ENCODE measurements at places on chromosomes 5 and 9.

DNA sequence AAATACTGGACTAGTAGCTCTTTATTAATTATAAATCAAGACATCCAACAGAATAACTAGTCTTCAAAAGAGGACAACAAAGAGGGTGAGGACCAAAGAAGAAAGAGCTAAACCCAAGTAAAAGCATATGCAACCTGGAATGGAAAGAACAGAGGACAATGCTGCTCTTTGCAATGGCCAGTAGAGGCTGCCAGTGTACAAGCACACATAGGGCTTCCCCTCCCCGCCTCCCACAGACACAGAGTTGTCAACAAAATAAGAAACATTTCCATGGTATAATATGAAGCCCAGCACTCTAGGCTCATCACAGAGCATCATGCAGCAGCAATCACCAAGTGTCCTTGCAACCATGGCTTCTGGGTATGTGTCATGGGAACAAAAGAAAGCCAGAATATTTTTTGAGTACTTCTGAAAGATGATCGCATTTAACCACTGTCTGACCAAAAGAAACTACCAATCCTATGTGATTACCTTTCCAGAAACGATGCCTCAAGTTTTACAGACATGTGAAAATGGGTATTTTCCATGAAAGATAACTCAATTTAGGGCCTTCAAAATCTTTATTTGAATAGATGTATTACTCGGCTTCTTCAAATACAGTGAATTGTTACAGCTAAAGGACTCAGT lies 58.1 kb downstream of the RFX3 start:
- peak; percentile 33 for DNase-seq

- peak; percentile 21 for DNase-seq
These were observed 37.8 kb downstream of the FAM78A start for GRCh38 chr9:131238402-131239021.

DNA sequence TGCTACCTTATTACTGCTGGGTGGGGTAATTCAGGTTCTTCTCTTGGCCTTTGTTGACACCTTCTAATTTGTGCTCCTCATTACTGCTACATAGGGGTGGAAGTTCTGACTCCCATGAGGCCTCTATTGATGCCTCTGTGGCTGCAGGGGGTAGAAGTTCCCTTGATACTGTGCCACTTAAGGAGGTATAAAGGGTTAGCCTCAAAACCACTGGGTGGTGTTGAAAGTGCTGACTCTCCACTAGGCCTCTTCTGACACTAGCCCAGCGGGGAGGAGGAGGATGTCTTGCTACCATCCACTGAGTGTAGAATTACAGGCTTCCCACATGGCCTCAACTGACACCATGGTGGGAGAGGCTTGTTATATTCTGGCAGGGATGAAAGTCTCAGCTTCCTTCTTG lies 36.7 kb upstream of the CCDC112 start:
- no peak for DNase-seq

DNA sequence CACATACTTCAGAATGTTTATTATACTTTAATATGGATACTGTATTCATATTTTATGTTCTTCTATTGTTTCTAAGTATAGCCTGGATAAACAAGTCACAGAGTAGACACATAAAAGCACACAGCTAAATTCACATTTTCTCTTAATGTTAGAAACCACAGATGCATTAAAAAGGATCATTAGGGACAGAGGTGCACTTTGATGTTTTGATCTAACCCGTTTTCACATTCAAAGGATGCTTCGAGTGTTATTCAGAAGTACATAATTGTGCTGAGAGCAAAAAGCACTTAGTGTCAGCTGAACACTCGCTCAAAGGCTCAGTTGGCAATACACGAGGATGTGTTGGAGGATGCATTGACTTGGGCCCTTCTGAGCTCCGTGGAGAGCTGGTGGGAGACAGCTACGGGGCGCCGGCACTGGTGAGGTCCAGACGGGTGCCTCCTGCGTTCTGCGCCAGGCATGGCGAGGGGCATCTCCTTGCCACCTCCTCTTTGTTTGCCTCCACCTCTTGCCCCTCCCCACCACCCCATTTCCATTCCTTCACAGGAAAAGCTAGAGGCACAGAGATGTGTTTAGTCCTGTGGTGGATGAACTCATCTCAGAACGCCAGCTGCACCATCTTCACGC lies 35.5 kb downstream of the MED10 start:
- no peak for DNase-seq

GRCh38 chr9:92728831-92729734 lies 35.5 kb downstream of the BICD2 start:
- DNase-seq, result no peak

GRCh38 chr9:122051351-122052321 lies 41.5 kb downstream of the TTLL11 start:
- DNase-seq, result no peak

DNA sequence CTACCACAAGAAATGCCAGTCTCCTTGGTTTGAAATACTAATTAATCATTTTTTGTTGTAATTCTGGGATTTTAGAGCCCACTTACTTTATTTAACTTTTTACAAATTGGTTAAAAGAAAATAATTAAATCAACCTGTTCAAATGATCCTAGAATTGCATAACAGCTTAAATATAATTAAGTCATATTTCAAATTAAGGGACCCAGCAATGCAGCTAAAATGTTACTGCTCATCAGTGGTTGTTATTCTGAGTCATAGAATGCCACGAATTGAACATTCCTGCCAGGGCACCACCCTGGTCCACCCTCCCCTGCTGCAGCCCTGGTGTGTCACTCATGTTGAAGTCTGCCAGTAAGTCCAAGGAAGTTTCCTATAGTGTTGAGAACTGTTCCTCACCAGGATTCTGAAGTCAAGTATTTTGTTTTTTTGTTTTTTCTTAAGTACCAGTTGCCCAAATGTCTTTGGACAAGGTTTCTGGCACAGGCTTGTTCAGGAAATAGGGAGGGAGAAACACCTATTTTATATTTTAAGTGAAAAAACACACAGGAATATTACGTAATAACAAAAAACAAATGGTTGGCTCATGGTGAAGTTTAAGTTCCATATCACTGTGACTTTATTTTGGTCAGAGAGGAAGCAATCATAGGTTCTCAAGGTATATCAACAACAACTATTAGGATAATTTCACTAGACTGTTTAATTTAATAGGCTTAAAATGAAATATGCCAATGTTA lies 4.3 kb upstream of the ITGA1 start:
- DNase-seq, result no peak

DNA sequence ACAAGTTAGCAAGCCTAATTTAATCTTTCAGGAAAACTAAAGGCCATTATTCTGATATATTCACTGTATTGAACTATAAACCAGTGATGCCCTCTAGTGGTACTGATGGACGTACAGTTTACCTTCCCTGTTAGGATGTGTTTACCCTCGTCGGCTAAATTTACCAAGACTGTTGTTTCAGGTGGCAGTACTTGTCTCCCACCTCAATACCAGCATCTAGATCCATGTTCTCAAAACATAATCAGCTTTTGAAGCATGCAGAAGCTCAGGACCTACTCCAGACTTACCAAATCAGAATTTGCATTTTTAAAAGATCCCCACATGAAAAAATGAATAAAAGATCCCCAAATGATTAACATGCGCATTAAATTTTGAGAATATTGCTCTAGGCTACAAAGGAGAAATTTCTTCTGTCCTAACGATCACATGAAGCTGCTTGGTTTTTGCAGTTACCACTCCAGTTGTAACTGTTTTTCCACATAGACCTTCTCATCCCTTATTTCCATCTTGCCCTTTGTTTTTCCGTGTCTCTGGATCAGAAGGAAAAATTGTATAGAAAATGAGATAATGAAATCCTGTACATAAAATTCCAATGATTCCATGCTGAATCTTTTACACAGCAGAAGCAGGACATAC lies 3.2 kb upstream of the BAAT start:
- no peak for DNase-seq

GRCh38 chr9:93670208-93671019 lies 94.0 kb downstream of the PHF2 start:
- no peak for DNase-seq

DNA sequence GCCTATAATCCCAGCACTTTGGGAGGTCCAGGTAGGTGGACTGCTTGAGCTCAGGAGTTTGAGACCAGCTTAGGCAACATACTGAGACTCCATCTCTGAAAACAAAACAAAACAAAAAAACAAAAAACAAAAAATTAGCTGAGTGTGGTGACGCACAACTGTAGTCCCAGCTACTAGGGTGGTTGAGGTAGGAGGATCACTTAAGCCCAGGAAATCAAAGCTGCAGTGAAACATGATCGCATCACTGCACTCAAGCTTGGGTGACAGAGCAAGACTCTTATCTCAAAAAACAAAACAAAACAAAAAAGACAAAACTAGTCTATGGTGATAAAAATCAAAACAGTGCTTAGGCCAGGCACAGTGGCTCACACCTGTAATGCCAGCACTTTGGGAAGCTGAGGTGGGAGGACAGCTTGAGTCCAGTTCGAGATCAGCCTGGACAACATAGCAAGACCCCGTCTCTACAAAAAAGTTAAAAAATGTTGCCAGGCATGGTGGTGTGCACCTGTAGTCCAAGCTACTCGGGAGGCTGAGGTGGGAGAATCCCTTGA lies 28.8 kb downstream of the FBXO10 start:
- no peak for DNase-seq

DNA sequence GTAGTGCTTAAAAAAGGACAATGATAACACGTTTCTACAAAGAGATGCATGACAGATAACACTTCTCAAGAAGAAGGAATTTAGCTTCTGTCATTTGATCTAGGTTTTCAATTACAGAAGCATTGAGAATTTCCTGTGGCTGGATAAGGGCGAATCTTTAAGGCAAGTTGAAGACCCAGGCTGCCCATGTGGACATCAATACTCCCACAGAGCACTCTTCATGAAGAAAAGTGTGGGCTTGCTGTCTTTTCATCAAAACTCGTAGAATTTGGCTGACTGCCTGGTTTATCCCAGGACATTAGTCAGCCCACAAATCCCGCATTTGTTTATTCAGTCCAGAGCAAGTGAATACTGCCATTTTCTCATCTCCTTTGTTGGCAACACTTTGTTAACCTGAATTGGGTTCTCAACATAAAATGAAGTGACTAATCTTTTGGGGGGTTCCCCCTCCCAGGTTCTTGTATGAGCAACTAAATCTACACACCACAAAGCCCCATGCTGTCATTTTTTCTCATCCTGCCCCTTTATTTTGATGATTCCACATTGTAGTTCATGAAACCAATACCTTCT lies 43.4 kb upstream of the CDKN2B start:
- no peak for DNase-seq

GRCh38 chr9:121886759-121887485 lies 206.2 kb downstream of the TTLL11 start:
- DNase-seq, result no peak

- DNase-seq, result no peak
These were observed 16.4 kb downstream of the GNAQ start for GRCh38 chr9:78015241-78015640.

- DNase-seq, result no peak
These were observed 33.1 kb downstream of the FYB1 start for GRCh38 chr5:39186289-39186688.

DNA sequence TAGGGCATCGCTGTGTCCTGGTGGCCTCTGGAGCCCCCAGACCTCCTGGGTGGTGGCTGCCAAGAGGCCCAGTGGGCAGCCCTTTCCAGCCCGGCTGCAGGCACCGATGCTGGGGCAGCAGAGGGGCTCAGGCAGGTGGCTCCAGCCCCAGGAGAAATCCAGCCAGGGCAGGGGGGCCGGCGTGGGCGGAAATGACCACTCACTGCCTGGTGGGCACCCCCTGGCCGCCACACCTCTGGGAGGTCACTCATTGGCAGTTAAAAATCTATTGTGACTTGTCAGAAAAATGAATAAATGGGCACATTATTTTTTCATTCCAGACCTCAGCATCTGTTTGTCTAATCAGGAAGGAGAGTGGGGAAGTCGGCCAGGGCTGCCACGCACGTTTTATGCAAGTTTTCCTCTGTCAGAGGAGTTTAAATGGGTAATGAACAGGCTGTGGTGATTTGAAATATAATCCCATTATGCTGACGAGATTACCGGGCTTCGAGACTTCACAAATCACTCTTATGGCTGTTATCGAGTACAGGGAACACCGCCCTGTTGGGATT lies 171.9 kb downstream of the GAPVD1 start:
- no peak for DNase-seq

- no peak for DNase-seq
These were observed 100.2 kb downstream of the SCAI start for GRCh38 chr9:125043148-125043547.

DNA sequence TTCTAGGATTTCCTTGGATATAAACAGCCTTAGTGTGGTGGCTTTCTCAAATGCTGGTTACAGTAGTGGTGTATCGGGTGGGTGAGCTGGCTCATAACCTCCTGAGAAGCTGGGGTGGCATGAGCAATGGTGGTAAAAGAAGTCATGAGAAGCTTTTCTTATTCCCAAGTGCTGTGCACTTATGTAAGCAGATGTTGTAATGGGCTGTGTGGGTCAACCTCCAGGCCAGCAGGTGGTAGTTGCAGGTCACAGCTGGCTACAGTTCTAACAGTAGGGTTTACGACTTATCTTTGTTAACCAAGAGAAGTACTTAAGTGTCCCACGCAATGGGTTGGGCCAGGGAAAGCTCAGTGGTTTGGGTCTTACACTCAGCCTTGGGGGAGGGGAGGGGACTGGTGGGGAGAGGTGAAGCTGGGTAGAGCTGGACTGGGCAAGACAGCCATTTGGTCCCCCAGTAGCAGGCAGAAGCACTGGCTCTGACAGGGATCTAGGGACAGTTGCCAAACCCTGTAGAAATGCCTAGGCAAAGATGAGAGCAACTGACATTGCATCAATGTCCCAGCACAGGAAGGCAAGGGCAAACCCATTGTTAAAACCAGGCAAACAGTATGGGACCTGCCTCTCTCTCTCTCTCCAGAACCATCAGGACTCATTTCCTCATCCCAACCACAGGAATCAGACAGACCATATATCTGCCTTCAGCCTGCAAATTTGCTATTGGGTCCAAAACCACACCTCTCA lies 76.8 kb downstream of the RNF130 start:
- no peak for DNase-seq

GRCh38 chr9:105320568-105320967 lies 76.1 kb downstream of the SLC44A1 start:
- no peak for DNase-seq

- DNase-seq, result no peak
These were observed 3.1 kb downstream of the TSPAN17 start for GRCh38 chr5:176650354-176650884.

DNA sequence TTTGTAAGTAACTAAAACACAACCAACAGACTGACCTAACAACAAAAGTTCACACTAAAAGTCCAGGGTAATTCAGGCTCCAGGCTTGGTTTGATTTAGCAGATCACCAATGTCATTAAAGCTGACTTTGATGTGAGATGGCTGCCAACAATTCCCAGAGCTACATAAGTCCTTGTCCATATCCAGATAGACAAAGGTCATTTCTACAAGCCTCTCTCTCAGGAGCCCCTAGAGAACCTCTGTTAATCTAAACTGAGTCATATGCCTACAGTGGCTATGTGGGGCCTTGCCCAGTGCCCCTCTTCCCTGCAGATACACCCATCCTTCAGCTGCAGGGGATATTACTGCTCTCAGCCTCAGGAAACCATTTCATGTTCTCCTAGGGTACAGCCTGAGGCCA lies 18.2 kb upstream of the ANP32B start:
- no peak for DNase-seq

DNA sequence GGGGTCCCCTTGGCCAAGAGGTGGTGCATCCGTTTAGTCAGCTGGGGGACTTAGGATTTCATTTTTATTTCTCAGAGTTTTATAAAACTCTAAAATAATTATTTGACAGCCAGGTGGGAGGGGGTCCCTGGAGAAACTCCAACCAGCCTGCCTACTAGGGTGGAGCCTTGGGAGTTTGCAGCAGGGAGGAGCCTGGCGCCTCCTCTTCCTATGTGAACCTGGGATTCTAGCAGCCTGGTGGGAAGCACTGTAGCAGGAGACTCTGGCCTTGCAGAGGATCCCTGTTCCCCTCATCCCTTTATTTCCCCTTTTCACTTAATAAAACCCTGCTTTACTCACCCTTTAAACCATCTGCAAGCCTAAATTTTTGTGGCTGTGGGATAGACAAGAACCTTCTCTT lies 50.8 kb downstream of the FXN start:
- DNase-seq, result no peak

Data from neuronal stem cell (in vitro differentiated cells).